Activated CD4-positive, alpha-beta T cell treated with anti-CD3 and anti-CD28 coated beads, Interleukin-2, Interleukin-6, amounts not matched to agents 100 ng/mL and 50 ng/mL, durations not matched to agents 16 hours and 8 hours (primary cell): ENCODE measurements at places on chromosomes 7 and 10.

DNA sequence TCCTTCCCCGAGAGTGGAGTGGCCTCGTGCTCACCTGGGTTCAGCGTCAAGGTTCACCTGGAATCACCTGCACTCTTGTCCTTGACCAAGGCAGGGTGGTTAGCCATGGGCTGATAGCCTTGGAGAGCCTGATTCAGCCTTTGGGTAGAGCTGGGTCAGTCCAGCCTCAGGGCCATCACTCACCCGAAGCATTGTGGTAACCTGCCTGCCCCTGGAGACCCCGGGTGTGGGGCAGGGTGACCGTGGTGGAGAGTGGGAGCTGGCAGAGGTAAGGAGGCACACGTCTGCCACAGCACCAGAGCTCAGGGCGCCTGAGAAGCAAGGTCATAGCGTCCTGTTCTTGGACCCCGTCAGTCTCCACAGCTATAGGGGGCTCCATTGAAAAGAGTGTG lies 27.8 kb upstream of the WDFY4 start:
- no peak for DNase-seq

GRCh38 chr7:82494420-82494819 lies 50.8 kb upstream of the CACNA2D1 start:
- no peak for DNase-seq

- DNase-seq: no peak
These were observed 64.8 kb downstream of the ITGB8 start for GRCh38 chr7:20395511-20395910.

DNA sequence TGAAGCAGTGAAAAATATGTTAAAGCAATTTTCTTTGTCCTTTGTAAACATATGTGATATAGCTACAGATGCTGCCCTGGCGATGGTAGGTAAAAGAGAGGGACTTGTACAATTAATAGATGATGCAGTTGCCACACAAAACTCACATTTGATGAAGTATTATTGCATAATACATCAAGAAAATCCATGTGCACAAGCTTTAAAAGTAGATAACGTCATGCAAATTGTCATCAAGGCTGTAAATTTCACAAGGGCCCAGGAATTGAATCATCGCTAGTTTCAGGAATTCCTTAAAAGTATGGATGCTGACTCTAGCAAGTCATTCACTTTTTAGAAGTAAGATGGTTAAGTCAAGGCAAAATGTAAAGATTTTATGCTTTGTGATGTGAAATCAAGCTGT lies 10.0 kb downstream of the CYP3A5 start:
- no peak for DNase-seq

DNA sequence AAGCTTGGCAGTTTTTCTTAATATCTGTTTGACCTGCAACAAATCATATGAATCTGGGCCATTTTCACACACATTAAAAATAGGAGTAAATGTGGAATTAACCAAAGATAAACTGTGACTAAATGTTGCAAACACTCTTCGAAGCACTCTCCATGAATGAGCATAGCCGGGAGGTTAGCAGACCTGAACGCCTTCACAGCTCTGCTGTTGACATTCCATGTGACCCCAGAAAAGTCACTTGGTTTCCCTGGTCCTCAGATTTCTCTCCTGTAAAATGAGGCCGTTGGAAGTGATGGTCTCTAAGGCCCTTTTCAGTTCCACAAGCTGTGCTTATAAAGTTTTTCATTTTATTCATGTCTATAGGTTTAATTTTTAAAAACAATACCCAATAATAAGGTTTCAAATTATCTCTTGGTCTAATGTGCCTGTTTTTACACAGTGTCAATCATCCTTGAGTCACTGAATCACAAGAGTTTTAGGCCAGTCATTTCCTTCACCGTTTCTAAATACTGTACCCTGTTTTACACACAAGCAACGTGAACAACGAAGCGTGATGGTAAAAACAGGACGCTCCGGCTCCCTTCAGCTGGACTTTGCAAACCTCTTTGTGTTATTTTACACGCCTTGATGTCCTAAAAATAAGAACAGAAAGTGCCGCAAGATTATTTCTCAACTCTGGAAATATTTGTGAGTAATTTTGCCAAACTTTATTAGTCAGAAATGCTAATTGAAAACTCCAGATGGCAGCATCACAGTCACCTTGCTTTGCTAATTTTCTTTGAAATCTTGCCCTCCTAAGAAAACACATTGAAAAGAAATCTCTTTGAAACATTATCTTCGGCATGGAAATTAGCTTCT lies 38.6 kb upstream of the MET start:
- DNase-seq: no peak

DNA sequence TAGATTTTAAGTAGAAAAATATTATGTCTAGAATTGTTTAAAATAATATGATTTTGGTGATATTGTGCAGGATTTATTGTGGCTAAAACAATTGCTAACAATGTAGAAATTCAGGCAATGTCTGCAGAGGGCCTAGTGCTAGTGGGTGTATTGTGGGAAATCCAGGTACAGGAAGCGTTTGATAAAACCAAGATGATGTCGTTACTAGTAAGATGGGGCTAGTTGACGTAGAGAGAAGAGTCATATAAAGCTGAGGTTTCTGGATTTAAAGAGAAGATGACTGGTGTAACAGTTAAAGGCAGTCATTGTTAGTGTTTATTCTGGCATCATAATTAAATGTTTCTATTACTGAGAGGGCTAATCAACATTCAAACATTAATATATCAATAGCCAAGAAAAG lies 43.5 kb downstream of the ADK start:
- DNase-seq: peak; percentile 7

- DNase-seq: peak; percentile 42
These were observed 1.4 kb downstream of the OTUD1 start for GRCh38 chr10:23439961-23440889.

DNA sequence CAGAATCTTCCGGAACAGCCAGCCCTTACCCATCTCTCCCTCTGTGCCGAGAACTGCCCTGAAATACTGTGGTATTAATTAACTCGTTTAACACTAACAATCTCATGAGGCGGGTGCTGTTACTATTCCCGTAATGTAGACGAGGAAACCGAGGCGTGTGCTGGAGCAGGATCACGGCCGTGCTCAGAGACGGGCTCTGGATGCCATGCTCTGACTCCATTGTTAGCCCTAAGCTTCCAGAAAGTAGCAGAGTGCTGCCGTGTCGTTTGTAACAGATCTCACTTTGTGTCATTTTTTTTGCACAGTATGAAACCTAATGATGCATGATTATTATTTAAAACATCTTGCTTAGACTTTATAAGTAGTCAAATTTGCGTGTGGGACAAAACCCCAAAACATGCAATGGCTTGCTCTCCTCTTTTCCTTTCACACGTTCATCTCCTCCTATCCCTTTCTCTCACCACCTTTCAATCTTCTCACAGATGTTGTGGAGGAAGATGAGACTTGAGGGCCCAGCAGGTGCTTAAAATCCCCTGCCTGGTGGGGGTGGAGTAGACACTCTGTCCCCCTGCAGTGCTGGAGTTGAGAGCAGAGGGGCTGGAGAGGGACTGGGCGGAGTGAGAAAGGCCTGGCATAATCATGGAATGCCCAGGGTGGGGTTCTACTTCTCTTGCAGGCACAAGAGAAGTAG lies 482 bp upstream of the ACTR3C start:
- DNase-seq: no peak

DNA sequence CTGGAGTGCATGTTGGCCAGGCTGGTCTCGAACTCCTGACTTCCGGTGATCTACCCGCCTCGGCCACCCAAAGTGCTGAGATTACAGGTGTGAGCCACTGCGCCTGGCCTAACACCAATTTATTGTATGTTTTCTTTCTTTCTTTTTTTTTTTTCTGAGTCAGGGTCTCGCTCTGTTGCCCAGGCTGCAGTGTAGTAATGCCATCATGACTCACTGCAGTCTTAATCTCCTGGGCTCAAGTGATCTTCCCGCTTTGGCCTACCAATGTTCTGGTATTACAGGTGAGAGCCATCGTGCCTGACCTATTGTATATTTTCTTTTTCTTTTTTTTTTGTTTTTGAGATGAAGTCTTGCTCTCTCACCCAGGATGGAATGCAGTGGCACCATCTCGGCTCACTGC lies 33.8 kb upstream of the UBE2H start:
- no peak for DNase-seq

GRCh38 chr7:102248456-102249395 lies 37.9 kb upstream of the SH2B2 start:
- no peak for DNase-seq

GRCh38 chr7:104024632-104025031 lies 35.2 kb upstream of the RELN start:
- DNase-seq: no peak

GRCh38 chr10:115772606-115773005 lies 500.4 kb downstream of the GFRA1 start:
- no peak for DNase-seq

DNA sequence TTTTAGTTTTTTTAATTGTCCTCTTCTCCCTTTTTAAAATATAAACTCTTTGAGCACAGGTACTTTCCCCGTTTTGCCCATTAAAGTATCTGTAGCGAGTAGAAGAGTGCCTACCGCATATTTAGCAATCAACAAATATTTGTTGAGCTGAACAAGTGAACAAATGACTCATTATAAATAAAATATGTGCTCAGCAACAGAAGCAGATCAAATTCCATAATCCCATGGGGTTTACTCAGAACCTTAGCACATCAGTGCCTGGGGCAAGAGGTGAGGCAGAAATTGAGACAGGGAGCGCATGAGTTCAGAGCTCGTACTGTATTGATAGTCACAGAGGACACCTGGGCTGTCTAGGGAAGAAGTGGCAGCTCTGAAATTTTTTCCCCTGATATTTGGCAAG lies 161.0 kb downstream of the SEM1 start:
- no peak for DNase-seq

DNA sequence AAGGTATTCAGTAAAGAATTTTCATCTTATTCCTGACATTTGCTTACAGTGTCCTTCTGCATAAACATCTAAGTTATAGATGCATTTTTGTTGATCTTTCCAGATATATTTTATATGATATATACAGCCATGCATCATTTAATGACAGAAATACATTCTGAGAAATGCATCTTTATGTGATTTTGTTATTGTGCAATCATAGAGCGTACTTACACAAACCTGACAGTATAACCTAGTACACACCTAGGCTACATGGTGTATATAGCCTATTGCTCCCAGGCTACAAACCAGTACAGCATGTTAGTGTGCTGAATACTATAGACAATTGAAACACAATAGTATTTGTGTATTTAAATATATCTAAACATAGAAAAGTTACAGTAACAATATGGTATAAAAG lies 642.0 kb downstream of the XPNPEP1 start:
- DNase-seq: no peak

GRCh38 chr10:110326351-110327032 lies 21.8 kb upstream of the SMNDC1 start:
- DNase-seq: no peak

GRCh38 chr7:123867225-123867624 lies 22.3 kb downstream of the HYAL4 start:
- no peak for DNase-seq

DNA sequence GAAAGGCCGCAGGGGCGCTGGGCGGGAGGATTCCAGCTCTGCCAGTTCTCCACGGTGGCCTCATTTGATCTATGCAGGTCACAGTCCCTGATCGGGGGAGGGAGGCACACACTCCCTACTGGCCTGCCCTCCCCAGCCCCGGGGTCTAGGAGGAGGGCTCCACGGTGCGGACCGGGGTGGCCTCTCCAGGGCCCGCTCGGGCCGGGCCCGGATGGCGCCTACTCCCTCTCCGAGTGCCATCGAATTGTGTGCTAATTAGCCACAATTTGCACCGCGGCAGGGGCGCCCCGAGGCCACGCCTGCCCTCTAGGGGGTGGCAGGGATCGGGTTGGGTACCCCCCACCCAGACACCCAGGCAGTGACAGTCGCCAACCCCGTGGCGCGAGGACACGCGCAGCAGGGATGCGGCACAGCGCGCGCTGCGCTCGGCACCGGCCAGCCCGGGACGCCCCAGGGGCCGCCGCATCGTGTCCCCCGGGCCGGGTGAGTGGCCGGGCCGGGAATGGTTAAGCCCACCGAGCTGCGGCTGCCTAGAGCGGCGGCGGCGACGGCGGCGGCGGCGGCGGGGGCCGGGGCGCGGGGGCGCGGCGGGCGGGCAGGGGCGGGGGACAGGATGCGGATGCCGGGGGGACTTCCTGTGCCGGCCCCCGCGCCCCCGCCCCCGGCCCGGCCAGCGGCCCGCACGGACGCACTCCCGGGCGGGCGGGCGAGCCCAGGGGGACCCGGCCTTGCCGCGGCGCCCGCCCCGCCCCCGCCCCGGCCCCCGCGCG lies at the start of gene ZNF853:
TSS of gene ZNF853 (plus strand) at position 658 of the 770 bp plus-strand sequence. CDS start 565 bp downstream, outside the sequence.
- no peak for DNase-seq

- DNase-seq: no peak
These were observed 212.4 kb upstream of the YAE1 start for GRCh38 chr7:39353615-39354376.

DNA sequence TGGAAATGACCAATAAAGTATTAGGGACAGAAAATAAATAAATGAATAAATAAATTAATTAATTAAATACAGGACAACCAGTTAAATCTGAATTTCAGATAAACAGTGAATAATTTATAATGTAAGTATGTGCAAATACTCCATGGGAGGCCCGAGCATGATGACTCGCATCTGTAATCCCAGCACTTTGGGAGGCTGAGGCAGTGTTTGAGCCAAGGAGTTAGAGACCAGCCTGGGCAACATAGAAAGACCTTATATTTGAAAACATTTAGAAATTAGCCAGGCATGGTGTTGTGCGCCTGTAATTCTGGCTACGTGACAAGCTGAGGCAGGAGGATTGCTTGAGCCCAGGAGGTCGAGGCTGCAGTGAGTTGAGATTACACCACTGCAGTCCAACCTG lies 123.7 kb downstream of the CUL2 start:
- no peak for DNase-seq

DNA sequence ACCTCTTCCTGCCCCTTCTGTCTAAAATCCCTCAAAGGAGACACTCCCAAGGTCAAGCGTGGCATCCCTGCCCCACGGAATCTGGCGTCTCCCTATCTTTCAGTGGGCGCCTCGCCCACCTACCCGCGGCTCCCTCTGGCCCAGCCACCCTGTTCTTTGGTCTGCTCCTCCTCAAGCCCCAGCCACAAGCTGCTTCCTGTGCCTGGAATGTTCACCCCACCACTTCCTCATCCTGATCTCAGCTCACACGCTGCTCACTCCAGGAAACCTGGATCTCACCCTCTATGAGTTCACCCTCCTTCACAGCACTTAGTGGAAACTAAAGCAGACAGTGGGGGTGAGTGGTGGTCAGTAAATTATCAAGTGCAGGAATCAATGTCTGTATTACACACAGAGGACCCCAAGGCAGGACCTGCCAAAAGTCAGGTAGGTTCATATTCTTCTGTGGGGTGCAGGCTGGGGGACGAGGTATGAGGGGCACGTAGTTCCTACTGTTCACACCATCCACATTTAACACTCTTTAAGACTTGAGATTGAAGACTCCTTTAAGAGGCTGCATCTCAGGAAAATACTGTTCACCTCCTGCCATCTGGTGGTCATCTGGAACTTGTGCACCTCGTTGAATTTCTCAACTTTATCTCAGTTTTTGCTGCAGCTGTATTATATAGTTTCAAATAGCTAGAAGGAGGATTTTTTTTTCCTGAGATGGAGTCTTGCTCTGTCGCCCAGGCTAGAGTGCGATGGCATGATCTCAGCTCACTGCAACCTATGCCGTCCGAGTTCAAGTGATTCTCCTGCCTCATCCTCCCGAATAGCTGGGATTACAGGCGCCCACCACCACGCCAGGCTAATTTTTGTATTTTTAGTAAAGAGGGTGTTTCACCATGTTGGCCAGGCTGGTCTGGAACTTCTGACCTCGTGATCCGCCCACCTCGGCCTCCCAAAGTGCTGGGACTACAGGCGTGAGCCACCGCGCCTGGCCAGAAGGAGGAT lies 166.6 kb downstream of the ARHGAP21 start:
- DNase-seq: peak; percentile 40
